ENCODE measurements at places on chromosomes 2 and 18.

GRCh38 chr18:68660354-68661183, 54.3 kb downstream of the TMX3 start:
- DNase-seq: peak; percentile 62

GRCh38 chr2:15634846-15635490, 43.3 kb downstream of the DDX1 start:
- DNase-seq: peak; percentile 14

- no peak for DNase-seq
Measured at GRCh38 chr18:58067601-58068000, 23.6 kb downstream of the NEDD4L start.

DNA sequence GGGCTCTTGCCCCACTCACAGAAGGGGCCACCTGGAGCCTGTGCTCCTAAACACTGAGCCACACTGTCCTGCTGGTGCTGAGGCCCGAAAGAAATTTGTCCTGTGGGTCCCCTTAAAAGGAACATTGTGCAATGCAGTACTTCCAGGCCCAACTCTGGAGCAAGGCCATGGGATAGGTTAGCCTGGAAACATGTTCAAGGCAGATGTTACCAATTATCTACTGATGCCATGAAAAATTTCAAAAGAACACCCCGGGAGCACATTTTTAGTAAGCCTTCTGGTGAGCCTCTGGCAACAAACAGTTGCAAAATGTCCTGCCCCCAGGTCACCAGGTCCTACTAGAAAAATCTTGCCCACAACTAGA, 12.3 kb upstream of the PTMA start:
- DNase-seq: no peak

GRCh38 chr18:1048032-1048431, 143.4 kb downstream of the ADCYAP1 start:
- DNase-seq: peak; percentile 26

GRCh38 chr2:106686814-106687213, 199.2 kb downstream of the ST6GAL2 start:
- no peak for DNase-seq

GRCh38 chr2:229611360-229611759, 103.0 kb downstream of the DNER start:
- DNase-seq: no peak

GRCh38 chr2:122863532-122863931, 1108.1 kb downstream of the TSN start:
- no peak for DNase-seq

DNA sequence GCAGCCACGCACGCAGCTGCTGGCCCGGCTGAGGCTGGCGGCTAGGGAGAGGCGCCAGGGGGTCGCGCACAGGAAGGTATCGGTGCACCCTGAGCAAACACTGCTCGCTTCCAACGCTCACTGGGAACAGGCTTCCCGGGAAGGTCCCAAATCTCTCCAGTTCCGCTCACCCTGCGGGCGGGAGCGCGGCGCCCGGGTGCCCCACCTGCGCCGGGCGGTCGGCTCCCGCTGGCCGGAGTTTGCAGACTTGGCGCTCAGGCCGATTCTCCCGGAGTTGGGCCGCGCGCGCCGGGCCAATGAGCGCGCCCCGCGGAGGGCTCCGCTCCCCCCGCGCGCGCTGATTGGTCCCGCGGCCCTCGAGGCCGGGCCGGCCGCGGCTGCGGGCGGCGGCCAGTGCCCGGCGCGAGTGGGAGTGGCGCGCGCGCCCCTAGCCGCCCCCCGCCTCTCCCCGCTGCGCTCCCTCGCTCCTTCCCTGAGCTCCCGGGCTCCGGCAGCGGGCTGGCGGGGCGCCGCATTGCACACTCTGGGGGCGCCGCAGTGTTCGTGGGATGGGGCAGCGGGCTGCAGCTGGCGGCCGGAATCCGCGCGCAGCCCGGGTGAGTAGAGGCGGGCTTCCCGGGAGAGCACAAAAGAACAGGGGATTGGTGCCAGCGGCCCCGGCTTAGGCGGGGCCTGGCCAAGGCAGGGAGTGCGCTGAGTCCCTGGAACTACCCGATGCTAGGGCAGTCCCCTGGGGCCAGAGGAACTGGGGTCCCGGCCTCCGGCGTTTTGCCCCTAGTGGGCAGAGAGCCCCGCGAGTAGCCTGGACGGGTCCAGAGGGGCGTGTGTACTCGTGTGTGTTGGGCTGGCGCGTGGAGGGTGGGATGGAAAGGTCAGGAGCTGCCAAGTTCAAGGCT, at the start of gene LYPD6:
Gene LYPD6, plus strand, starts transcription at position 461 of the 896 bp plus-strand sequence. CDS start 107,122 bp downstream, outside the sequence.
- peak; percentile 83 for DNase-seq

- no peak for DNase-seq
Measured at GRCh38 chr2:237352279-237352845, 61.6 kb downstream of the COL6A3 start.

DNA sequence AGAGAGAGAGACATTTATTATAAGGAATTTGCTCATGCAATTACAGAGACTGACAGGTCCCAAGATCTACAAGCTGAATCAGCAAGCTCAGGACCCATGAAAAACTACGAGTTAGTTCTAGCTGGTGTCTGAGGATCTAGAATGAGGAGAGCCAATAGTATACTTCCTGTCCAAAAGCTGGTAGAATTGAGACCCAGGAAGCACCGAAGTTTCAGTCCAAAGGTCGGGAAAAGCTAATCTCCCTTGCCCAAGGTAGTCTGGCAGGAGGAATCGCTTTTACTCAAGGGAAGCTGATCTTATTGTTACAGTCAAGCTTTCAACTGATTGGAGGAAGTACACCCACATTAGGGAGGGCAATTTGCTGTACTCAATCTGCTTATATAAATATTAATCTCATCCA, 389.6 kb downstream of the ADCYAP1 start:
- no peak for DNase-seq

DNA sequence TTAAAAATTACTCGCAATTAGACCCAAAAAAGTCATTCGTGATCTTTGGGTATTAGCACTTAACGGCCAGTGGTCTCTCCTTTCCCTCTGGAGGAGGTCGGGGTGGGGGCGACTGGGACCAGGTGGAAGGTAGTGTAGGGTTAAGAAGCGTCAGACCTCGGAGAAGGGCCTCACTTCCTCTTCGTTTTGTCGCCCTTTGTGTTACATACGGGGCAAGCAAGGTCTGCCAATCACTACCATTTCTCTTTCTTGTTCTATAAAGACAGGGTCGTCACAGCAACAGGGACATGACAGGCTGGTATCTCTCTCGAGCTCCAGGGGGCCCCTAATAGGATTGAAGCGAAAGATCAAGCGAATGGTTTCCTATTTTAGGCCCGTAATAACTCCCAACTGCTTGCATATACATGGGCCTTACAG, 136.6 kb downstream of the INSIG2 start:
- no peak for DNase-seq

- DNase-seq: no peak
Measured at GRCh38 chr2:104504331-104505073, 349.4 kb upstream of the POU3F3 start.

DNA sequence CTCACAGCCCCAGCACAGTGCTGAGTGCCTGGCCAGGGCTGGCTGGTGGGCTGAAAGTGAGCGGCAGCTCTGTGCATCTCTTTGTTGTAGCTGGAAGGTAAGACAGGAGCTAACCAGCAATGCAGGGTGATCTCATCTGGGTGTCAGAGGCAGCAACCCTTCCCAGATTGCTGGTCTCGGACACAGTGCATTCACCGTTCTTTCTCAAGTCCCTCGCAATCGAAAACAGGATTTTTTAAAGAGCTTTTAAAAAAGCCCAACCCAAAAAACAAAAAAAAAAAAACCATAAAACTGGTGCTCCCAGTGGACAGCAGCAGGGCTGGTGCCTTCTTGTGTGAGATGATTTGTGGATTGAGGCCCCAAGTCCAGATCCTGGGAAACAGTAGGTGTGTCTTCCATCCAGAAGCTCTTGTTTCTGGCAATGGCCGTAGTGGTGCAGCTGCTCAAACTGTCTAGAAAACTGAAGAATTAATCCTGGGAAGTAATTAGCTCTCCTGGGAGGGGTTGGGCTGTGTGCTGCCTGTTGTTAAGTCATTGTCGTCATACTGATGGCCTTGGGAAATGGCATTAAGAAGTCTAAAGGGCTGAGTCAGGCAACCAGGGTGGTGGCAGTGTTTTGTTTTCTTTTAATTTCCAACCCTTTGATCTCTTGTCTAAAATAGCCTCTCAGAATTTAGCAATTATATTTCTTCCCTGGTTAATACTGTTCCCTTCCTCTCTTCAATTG, 156.7 kb downstream of the KLHL29 start:
- peak; percentile 47 for DNase-seq

Measured in mesenchymal stem cell (in vitro differentiated cells and primary cell).